H1 (cell line): ENCODE measurements at places on chromosomes 1 and 21. TPM values are rescaled to one million over a fixed set of nuclear protein-coding genes. Genes with fewer than 3 reads are reported as not detected.

The TMEM200B gene
- 11.0 and 11.3 TPM in 2 replicates for total RNA-seq

The KRTAP13-3 gene
- not detected in 2 replicates for total RNA-seq

The LINGO4 gene
- total RNA-seq, result not detected in 2 replicates

The WNT4 gene
- total RNA-seq, result 1.3 and 1.4 TPM in 2 replicates

The CDC42SE1 gene
- 67.8 and 74.1 TPM in 2 replicates for total RNA-seq

The LCE1C gene
- not detected in 2 replicates for total RNA-seq

The SPATA46 gene
- not detected in 2 replicates for total RNA-seq

The BRDT gene
- not detected in 2 replicates for total RNA-seq

The PAPPA2 gene
- 0.19 and 0.88 TPM in 2 replicates for total RNA-seq

The OR2AK2 gene
- total RNA-seq, result not detected in 2 replicates

The RGS16 gene
- total RNA-seq, result 8.1 and 9.8 TPM in 2 replicates

The CAMK1G gene
- total RNA-seq, result 0.38 and 1.0 TPM in 2 replicates

GRCh38 chr1:160704250-160704649 lies 7.4 kb downstream of the CD48 start:
- no peak for DNase-seq

GRCh38 chr1:86498281-86498680 lies 29.6 kb downstream of the CLCA1 start:
- DNase-seq, result no peak

GRCh38 chr1:19427087-19427781 lies 58.1 kb downstream of the CAPZB start:
- no peak for DNase-seq

GRCh38 chr1:79105500-79105899 lies 99.0 kb upstream of the ADGRL4 start:
- no peak for DNase-seq

DNA sequence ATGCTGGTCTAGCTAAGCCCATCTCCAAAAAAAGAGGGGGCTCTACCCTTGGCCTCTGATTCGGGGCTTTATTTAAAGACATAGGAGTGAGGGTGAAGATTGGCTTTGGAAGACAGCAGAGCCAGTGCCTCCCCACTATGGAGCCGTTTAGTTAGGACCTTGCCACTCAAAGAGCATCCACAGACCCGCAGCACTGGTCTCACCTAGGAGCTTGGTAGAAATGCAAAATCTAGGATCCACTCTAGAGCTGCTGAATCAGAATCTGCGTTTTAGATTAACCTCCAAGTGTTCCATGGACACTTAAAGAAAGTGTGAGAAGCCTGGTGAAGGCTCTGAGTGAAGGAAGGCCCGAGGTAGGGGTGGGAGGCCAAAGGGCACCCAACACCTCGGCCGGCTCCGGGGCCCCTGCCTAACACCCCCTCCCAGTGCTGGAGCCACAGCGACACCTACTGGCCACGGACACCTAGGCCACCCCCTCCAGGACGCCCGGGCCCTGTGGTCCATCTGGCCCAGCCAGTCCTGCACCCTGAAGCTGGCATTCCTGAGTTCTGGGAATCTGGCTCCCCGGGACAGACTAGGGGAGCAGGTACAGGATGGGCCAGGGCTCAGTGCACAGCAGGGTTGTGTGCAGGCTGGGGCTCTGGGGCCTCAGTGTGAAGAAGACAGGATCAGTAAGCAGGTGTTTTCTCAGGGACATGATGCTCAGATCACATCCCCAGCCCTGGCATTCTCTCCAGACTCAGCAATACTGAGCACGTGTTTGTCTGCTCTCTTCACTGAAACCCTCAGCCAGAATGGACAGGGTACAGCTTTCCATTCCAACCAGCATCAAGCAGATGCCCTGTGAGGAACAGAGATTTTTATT lies 79.2 kb downstream of the TMEM53 start:
- peak; percentile 39 for DNase-seq

DNA sequence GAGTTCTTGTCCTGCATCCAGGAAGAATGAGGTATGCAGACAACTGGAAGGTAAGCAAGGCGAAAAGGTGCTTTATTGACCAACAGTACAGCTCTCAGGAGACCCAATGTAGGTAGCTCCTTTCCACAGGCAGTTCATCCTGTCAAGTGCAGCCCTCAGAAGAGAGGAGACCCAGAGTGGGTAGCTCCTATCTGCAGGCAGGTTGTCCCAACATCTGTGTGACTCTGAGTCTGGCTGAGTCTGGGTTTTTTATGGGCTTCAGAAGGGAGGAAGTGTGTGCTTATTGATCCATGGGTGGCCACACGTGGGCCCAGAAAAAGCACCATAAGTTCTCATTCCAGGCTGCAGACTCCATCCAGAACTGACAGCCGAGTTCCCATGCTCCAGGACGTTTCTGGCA lies 34.0 kb downstream of the ZNF691 start:
- no peak for DNase-seq

DNA sequence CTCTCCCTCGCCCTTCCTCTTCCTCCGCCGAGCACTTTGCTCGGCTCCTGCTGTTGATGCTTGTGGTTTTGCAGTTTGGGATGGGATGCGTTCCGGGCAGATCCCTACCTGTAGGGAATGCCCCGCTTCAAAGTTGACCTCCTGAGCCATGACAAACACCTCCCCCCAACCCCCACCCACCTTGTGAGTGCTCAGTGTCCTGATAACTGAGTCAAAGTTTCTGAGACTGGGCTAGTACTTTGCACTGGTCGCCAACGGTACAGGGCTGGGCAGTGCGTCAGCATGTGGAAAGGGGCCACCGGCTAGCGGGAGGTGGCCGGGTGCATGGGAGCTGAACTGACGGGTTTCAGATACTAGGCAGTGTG lies 771 bp downstream of the RABGAP1L start:
- no peak for DNase-seq

GRCh38 chr1:117683571-117684285 lies 77.9 kb downstream of the TENT5C start:
- DNase-seq, result no peak

GRCh38 chr1:197307136-197307535 lies 39.1 kb downstream of the CRB1 start:
- DNase-seq, result no peak

- DNase-seq, result no peak
Measured at GRCh38 chr1:206079135-206079534, 26.2 kb downstream of the RHEX start.

GRCh38 chr21:43295066-43295958 lies 126.5 kb downstream of the CRYAA start:
- no peak for DNase-seq

DNA sequence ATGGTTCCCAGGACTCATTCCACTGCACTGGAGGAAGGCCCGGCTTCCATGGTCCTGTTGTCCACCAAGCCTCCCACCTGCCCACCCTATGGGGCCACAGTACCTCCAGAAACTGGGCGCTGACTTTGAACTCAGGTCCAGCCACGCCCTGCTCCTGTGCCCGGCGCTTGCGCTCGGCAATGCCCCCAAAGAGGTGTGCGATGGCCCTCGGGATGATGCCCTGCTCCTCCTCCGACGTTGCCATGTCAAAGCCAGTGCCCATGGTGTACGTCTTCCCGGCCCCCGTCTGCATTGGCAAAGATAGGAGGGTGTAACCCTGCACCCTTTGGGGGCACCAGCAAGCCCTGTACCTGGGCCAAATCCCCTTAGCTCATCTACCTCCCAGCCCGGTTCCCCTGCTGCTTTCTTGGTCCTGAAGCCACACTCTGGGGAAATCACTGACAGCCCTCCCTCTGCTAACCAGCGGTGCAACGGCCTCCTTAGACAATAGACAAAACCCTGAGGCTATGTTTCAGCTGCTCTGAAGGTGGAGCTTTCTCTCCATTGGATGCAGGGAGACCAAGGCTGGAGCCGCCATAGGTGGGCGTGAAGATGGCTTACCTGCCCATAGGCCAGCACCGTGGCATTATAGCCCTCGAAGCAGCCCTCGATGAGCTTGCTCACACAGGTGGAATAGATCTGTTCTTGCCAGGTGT lies 14.7 kb downstream of the KIF21B start:
- DNase-seq, result no peak

DNA sequence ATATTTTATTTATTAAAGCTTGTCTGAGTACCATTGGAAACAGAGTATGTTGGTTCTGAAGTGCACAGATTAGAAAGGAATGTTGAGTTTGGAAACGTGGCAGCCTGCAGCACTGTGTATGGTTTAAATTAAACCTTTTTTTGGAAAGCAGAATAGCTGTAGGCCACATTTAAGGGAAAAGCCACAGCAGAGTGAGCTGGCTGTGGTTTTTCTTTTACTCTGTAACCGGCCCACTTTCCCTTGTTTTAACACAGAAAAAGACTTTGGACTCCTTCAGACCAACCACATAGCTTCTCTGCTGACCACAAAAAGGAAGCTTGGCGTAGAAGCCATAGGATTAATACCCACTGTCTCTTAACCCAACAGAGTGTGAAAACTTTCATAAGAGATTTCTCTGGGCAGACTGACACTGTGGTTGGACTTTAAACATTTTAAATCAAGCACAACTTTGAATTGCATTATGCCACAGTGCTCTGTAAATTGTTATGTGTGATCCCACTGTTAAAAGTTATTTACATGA lies 75.2 kb downstream of the NFIA start:
- DNase-seq, result no peak
